ENCODE measurements at places on chromosomes 7 and 10. TPM values are rescaled to one million over a fixed set of nuclear protein-coding genes. Genes with fewer than 3 reads are reported as not detected.

DNA sequence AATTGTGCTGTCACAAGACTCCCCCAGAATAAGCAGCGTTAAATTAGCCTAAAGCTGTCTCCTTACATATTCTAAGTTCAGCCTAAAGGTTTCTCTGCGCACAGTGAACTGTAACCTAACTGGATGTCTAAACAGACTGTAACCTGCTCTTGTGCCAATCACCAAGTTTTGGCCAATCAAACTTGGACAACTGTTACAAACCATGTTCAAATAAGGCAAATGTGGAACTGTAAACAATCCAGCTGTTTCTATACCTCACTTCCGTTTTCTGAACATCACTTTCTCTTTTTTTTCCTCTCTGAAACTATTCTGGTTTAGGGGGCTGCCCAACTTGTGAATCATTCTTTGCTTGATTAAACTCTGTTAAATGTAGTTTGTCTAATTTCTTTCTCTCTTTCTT, 252.2 kb upstream of the HABP2 start:
- DNase-seq: no peak

DNA sequence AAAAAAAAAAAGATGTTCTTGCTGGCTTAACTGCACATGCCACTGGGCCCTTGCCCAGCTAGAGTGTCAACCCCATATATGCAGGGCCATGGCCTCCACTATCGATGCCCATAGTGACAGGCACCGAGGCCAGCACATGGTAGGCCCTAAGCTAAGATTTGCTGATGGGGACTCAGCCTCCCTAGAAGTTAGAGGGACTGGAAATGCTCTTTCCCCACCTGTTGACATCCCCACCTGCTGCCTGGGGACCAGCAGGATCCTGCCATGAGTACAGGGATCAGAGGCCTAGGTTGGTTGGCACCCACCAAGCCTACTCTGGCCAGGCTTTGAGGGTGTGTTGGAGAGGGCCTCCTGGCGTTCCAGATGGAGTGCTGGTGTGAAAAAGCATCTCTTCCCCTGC, 16.0 kb upstream of the SLC18A2 start:
- DNase-seq: no peak

- no peak for DNase-seq
Measured at GRCh38 chr7:111521660-111522059, 40.6 kb downstream of the IMMP2L start.

- DNase-seq: no peak
Measured at GRCh38 chr10:5616836-5617235, 49.6 kb downstream of the ASB13 start.

GRCh38 chr10:77409697-77410471, 227.7 kb downstream of the KCNMA1 start:
- no peak for DNase-seq

MPP7 gene
- polyA plus RNA-seq: 8.9 TPM

LAMB1 gene
- polyA plus RNA-seq: 711 TPM
